ENCODE measurements at places on chromosomes 13 and 19.
A peak's percentile ranks its signal among the peaks of the same experiment; 100 is the strongest.

DNA sequence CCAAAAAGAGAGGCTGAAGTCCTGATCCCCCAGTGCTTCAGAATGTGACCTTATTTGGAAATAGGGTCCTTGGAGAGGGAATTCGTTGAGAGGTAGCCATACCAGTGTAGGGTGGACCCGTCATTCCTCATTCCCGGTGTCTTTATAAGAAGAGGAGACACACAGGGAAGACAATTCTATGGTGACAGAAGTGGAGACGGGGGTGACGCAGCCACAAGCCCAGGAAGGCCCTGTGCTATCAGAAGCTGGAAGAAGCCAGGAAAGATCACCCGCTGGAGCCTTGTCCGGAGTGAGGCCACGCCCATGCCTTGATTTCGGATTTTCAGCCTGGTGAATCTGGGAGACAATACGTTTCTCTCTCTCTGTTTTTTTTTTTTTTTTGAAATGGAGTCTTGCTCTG lies 2.6 kb upstream of the MYPOP start:
- no peak for DNase-seq

DNA sequence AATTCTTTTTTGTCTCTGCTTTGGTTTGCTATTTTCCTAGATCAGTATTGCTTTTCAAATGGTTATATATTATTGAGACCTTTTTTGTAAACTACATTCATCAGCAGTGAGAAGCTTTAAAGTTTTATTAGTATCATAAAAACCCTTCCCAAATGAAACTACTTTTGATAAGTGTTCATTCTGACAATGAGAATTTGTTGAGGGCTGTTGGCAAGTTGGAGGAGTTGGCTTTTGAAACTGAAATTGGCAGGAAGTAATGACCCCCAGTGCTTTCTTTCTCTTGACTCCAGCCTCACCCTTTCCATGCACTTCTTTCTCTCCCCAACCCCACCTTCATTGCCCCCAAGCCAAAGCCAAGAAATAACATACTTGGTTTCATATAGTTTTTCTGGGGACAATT lies 113.8 kb downstream of the ZIC5 start:
- DNase-seq, result no peak

DNA sequence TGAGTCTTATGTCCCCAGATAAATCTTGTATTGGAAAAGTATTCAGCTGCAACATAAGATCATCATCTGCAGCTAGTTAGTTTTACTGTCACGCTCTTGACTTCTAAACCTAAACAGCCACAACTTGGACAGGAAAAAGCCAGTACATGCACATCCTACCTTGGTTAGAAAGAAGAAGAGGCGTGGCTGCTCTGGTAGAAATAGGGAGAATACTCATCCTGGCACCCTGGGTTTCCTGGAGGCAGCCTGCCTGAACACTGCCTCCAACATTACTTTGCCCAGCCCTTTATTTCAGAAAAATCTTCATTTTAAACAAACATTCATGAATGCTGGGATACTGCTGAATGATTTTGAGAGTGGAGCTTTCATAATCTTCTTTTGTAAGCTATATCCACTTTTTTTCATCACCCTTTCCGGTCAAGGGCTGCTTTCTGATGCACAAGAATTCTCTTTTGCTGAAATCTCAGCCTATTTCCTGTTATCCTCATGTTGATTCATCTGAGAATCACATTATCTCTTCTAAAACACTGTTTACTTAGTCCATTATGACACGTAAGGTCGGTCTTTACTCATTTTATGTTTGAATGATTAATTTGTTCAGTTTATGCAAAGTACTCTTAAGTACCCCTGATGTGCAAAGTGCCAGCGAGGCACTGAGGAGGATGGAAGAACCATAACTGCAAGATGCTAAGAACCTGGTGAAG lies 55.2 kb downstream of the STARD13 start:
- no peak for DNase-seq

DNA sequence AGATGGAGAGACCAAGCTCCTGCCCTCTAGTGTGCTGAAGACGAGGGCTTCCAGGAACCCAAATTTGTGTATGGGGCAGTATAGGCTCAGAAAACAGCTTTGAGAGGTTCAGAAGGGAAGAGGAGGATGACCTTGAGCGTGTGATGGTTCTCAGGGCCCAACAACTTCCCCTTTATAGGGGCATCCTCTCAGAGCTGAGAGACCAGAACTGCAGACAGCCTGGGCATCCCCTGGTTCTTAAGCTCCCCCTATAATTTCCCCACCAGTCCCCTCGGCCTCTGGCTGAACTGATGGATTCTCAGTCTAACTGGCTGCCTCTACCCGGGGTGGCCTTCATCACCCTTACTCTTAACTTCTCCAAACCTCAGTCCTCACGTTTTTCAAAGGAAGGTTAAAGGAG lies 167.5 kb downstream of the URI1 start:
- no peak for DNase-seq

DNA sequence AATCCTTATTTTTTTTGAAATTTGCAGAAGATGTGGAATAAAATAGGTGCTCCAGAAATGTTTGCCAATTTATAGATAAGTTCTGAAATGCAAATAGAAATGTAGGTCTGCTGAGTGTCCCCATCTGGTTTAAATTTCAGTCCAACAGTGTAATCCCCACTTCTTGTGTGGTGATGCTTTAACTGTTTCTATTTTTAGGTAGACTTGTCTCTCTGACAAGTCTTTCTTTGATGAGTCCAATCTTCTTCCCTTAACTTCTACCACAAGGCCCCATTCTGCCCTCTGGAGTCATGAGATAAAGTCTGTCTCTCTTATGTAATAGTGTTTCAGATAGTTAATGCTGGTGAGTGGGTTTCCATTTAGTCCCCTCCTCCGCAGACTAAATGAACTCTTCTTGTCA lies 390.4 kb downstream of the RFC3 start:
- no peak for DNase-seq

DNA sequence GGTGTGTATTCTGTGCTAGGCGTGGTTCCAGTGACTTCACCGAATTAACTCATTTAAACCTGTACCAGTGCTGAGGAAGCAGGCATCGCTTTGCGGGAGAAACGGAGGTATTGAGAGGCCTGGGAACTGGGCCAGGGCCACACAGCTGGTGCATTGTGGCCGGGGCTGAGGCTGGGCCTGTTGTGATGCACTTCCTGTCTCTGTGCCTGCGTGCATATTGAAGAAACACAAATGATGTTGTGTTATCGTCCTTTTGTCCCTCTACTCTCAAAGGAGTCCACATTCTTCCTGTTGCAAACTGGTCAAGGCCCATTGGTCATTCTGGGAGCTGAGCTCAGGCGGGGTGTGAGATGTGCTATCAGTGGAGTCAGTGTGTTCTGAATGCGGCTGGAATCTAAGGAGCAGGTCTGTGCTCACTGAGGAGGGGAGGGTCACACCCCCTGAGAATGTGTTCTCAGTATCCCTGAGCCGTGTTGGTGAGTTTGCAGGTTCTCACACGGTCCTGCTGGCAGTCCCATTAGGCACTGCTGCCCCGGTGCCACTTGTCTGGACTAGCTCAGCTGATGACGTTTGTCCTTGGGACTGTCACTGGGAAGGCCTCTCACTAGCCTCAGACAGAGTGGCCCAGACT lies 62.1 kb downstream of the ARHGEF7 start:
- DNase-seq, result peak; percentile 67

DNA sequence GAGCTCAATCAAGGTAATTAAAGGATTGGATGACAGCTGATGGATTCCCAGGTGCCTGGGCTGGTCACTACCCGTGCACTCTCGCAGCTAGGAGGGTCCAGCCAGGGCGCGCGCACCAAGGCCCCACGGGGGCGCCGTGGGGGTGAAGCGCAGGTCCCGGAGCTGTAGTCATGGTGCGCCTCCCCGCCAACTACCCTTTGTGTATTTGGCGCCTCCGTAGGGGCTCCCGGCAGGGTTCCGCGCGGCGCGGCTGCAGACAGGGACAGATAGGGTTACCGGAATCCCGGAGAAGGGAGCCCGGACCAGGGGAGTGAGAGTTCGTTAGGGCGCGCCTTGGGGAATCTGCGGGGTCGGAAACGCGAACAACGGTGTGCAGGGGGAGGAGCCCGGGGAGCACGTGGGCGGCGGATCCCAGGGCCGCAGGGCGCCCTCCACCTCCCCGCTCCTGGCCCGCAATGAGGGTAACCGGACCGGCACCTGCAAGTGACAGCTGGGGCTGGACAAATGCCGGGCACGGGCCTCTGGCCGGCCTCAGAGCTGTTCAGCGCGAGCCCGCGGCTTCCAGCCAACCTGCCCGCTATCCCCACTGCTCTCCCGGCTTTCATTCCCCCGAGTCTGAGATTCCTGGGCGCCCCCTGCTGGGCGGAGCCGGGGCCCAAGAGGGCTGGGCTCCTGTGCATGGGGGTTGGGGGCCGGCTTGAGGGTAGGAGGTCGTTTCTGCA lies 3.4 kb upstream of the PRAM1 start:
- peak; percentile 58 for DNase-seq

- DNase-seq, result no peak
These were observed 28.9 kb upstream of the CYSLTR2 start for GRCh38 chr13:48624858-48625257.

DNA sequence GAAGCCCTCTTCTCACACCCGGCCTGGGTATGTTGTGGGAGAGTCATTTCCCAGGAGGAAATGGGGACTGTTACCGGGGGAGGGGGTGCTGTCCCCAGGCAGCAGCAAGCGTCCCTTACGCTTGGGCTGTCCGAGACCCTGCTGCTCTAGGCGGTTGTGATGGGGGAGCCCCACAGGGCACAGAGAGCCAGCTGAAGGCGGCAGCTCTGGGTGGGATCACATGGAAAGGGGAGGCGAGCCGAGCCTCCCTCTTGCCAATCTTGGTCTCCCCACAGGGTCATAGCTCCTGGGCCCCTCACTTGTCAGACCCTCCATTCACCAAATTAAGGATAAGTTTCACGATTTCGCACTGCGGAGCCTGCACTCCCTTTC lies 22.0 kb downstream of the EPN1 start:
- DNase-seq, result no peak

- DNase-seq, result no peak
These were observed 53.9 kb downstream of the RXFP2 start for GRCh38 chr13:31793246-31793645.

DNA sequence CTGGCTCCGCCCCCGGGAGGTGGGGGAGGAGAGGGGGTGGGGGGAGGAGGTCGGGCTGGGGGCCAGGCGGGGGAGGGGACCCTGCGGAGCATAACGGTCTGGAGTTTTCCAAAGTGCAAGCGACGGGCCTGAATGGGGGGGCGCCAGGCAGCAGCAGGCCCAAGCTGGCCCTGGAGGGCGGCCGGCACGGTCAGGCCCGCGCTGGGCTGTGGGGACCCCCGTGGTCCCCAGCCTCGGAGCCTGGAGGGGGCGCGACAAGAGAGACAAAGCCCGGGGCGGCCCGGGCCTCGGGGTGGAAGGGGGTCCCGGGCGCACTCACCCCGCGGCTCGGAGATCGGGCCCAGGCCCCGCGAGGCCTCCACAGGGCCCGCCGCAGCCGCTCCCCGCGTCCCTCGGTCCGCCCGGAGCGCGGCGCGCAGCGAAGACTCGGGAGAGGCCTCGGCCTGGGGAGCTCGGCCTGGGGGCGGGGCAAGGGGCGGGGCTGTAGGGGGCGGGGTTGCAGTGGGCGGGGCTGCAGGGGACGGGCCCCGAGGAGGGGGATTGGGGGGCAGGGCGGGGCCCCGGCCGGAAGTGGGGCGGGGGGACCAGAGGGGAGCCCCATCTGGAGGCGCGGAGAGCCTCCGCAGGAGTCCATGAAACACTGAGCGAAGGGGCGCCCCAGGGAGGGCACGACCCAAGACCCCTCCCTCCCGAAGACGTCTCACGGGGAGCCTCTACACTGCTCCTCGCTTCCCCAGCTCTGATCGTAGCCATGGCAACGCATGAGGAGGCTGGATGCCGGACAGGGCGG lies 47.6 kb downstream of the PTPRS start:
- DNase-seq, result peak; percentile 43

DNA sequence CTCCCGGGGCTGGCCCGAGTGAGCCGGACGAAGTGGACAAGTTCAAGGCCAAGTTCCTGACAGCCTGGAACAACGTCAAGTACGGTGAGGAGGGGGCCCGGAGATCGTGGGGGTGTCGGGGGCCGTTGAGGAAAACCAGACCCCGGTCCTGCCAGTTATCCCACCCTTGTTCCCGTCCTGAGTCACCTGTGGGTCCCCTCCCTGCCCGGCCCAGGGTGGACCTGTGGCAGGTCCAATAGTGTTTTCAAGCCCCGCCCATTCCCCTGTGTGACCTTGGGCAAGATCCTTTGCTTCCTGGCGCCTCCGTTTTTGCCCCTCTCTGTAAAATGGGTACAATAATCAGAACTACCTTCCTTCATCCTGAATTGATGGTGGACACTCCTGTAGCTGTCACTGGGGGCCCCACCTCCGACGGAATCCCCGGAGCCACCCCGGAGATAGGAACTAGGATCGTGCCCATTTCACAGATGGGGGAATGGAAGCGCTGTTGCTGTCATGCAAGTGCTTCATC lies 593 bp downstream of the ATG4D start:
- no peak for DNase-seq

DNA sequence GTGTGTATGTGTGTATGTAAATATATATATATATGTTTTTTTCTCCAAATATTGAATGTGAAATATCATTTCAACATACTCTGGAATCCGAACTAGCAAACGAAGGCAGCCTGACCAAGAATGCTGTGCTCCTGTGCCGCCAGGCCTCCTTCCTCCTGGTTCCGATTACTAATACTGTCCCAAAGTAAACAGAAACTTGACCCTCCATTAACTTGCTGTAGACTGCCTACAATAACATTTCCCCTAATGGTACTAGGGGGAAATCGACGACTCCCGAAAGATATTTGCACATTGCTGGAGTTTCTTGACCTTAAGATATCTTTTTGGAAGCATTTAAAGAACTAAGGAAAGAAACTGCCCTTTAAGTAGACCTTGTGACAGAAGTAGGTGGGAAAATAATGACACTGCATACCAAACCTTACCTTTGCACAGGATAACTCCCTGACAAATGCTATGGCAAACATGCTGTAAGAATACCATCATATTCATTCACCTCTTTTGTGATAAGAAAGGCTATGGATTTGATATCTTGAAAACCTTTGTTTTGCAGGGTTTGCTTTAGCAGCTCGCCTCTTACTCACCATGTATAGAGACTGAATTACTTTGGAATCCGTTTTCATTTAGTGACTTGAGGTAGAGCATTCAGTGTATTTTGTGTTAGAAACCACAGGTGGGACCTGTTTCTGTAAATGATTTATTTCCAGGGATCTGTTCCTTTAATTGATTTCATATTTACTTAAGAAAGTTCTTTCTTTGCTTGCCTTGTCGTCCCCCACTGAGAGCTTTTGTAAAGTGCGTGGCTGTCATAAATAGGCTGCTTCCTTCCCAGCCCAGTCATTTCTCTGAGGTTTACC lies 80.1 kb downstream of the KLF5 start:
- no peak for DNase-seq

DNA sequence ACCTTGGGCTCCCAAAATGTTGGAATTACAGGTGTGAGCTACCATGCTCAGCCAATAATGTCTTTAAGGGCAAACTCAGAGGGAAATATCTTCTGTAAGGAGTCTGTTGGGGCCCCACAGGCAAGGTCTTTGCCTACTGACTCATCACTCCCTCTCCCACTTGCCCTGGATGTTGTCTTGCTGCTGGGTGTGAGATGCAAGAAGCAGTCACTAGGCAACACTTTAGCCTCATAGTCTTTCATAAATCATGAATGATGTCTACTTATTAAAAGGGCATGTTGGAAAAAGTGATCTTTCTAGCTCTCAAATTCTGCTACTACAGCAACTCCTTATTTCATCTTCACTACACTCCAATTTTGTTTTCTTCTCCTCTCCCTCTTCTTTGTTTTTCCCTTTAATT lies 34.6 kb upstream of the SLC10A2 start:
- DNase-seq, result no peak

GRCh38 chr19:8576273-8576993 lies 809 bp downstream of the MYO1F start:
- no peak for DNase-seq
